ENCODE measurements at places on chromosomes 12 and 14.
A peak's percentile ranks its signal among the peaks of the same experiment; 100 is the strongest.

DNA sequence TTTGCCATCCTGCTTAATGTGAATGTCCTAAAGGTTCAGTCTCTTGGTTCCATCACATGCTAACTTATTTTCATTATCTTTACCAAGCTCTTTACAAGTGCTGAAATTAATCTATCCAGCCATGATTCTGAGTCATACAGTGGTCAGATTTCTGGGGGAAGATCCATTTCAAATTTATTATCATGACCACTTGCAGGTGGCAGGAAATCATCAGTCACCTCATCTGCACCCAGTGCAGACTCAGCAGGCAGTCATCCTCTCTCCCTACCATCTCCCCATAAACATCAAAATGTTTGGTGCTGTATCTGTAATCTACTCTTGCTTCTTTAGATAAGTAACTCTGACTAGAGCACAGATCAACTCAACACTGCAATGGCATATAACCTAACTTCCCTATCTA lies 23.5 kb downstream of the ATG14 start:
- DNase-seq: no peak

DNA sequence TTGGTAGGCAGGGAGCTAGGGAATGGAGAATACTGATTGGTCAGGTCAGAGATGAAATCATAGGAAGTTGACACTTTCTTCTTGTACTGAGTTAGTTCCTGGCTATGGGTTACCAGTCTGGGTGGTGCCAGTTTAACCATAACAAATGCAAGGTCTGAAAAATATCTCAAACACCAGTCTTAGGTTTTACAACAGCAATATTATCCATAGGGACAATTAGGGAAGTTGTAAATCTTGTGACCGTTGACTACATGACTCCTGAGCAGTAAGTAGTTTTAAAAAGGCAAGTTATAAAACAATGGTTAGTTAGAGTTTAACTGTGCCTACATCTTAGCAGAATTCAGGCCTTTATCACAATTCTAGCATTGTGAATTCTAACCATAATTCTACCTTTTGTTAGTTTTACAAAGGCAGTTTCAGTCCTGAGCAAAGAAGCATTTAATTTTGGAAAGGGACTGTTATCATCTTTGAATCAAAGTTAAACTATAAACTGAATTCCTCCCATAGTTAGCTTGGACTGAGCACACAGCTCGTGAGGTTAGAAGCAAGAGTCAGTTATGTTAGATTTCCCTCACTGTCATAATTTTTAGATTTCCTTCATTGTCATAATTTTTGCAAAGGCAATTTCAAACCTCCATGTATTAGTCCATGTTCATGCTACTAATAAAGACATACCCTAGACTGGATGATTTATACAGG lies 19.7 kb upstream of the MON2 start:
- no peak for DNase-seq

DNA sequence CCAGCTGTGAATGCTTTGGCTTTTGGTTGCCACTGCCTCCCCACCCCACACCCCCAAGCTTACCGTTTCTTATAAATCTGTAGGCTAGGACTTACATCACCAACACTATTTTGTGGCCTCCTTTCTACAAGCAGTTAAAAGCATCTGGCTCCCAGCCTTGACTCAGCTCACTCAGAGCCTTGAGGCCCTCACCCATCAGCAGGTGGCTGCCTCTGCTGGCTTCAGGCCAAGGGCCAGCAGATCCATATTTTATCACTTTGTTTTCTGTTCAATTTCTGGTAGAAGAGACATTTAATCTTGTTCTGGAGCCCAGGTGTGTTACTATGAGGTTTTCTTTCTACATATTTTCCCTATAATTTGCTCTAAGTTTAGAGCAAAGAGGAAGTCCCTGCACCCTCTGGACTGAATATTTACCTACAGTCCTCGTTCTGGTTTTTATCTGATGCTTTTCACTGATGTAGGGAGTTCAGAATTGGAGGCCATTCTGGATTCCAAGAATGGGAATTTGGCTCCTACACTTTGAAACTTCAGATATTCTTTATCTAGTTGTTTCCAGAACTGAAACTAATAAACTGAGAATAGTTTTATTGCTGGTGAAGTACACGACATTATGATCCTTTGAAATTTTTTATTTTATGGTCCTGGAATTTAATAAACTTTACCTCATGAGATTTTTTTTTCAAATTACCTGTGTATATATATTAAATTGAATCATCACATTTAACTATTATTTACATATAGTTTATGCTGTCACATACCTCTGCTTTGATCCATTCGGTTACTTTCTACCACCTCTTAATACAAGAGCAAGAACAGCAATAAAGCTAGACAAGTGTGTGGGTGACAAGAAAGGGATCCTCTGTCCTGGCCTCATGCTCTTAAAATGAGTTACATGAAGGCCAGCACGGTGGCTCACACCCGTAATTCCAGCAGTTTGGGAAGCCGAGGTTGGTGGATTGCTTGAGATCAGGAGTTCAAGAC lies 22.2 kb downstream of the PLBD1 start:
- no peak for DNase-seq

DNA sequence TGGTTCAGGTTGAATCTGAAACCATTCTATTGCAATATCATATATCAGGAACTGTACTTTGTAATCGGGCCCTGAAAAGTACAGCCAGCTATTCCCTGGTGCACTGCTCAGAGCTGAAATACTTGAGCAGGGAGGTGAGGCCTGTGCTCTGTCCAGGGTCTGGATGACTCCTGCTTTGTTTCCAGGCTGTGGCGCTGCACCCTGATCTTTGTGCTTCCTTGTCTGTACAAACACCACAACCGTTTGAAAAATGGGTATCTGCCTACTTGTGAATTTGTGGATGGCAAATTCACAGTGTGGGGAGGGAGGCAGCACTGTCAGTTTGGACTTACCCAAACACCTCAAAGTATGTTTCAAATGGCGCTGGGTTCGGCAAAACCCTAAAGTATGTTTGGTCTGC lies 155.4 kb upstream of the FAR2 start:
- no peak for DNase-seq

- DNase-seq: no peak
These were observed 1.1 kb upstream of the TRAF3 start for GRCh38 chr14:102775855-102776760.

DNA sequence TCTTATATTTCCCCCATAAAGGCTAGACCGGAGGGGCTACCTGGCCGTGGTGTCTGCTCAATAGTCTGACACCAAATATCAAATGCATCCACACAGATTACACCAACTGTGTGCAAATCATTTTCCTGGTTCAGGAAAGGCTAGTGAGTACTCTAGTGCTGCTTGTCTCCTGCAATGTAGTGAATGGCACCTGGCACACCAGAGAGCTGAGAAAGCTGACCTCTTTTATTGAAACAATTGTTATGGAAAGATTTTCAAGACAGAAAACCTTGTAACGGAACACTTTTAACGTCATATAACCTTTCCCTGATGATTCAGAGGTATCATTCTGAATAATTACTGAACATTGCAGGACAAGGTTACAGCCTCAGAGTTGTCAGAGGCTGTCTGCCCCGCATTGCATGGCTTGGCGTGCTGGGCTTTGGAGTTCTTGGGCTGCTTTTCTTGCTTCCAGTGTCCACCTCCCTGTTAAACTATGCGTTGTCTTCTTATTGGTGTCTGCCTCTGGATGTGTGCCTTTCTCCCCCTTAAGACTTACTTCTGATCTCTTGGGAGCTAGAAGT lies 40.7 kb upstream of the HDAC7 start:
- DNase-seq: no peak

DNA sequence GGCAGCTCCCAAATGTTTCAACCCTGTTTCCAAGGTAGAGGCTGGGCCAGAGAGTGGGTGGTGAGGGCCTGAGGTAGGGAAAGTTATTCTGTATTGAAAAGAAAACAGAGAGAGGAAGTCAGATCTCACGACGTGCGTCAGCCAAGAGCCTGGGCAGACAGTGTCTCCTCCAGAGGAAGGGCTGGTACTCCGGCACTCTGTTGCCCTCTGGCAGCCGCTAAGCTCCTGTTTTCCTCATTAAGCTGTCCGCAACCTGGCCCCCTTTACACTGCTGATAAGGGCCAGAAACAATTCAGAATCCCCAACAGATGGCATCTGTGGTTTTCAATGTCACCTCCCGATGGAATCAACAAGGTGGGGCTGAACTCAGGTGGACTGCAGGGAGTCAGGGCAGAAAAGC lies 26.0 kb upstream of the LTBP2 start:
- no peak for DNase-seq

GRCh38 chr14:45136399-45136798 lies 669 bp downstream of the FANCM start:
- no peak for DNase-seq

GRCh38 chr12:104668274-104668718 lies 211.5 kb downstream of the CHST11 start:
- no peak for DNase-seq

DNA sequence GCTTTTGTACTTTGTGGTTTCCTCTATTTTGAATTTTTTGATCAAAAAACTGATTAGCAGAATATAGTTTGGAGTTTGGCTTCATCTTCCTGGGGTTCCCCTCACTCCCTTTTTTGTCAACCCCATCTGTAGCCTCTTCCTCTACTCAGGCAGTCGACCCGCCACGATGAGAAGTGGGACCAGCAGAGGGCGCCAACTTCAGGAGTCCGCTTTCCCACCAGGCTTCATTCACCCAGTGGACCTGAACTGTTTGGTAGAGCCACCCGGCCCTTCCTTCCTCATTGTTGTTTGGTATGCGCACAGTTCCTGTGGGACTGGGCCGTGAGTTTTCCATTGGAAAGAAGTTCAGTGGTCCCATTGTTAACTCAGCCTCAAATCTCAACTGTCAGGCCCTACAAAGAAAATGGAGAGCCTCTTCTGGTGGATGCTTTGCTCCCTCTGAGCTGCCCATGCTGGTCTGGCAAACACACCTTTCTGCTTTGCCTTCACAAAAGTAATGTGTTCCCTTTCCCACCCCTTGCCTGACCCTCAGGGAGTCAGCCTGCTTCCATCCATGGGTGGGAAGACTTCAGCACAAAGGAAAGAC lies 21.7 kb downstream of the TMBIM6 start:
- peak; percentile 84 for DNase-seq

GRCh38 chr12:121793838-121794533 lies 498 bp upstream of the RHOF start:
- peak; percentile 86 for DNase-seq

GRCh38 chr12:67271976-67272375 lies 2.8 kb downstream of the CAND1 start:
- no peak for DNase-seq

DNA sequence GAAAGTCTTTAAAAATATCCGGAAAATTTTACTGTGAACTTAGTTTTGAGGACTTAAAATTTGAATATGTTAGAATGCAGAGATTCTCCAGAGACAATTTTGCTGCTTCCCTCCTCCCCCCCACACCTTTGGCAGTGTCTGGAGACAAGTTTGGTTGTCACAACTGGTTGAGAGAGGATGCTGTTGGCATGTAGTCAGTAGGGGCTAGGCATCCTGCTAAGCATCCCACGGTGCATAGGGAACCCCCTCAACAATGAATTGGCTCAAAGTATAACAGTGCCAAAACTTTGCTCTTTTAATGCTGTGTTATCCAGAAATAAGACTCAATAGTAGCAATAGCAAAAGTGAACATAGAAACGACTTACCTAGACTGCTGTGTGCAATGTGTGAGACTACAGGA lies 3.6 kb downstream of the SRSF5 start:
- no peak for DNase-seq

DNA sequence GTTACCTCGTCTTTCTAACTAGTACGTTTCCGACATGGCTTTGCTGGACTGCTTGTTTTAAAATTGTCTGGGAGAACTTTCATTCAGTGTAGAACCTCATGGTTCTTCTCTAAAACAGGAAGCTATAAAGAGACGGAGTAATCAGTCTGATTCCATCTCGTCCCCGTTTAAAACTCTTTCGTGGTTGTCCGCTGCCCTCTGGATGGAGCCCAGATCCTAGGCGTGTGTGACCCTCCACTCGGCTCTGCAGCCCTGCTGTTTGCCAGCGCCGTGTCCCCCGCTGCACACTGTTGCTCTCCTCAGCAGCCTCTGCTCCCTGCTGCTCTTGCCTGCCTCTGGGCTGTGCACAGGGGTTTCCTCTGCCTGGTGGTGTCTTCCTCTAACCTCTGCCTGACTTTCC lies 50.2 kb downstream of the SLC8B1 start:
- DNase-seq: no peak

- peak; percentile 88 for DNase-seq
These were observed 342.7 kb downstream of the CACNA1C start for GRCh38 chr12:2395354-2395977.

- DNase-seq: no peak
These were observed 20.7 kb downstream of the AHNAK2 start for GRCh38 chr14:104957146-104958113.

DNA sequence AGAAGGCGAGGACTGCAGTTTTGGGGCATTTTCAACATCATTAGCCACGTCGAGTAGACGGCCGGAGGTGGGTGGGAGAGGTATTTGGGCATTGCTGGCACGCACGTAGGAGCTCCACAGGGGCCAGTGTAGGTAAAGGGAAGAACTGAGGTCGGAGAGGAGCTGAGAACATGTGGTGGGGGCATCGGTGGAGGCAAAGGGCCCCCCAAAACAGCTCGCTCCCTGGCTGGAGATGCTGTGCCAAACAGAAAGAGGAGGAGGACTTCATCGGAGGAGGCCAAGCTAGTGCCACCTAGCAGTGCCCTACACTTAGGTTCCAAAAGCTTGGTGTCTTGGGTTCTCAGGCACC lies 52.0 kb upstream of the PPP2R5C start:
- DNase-seq: no peak

DNA sequence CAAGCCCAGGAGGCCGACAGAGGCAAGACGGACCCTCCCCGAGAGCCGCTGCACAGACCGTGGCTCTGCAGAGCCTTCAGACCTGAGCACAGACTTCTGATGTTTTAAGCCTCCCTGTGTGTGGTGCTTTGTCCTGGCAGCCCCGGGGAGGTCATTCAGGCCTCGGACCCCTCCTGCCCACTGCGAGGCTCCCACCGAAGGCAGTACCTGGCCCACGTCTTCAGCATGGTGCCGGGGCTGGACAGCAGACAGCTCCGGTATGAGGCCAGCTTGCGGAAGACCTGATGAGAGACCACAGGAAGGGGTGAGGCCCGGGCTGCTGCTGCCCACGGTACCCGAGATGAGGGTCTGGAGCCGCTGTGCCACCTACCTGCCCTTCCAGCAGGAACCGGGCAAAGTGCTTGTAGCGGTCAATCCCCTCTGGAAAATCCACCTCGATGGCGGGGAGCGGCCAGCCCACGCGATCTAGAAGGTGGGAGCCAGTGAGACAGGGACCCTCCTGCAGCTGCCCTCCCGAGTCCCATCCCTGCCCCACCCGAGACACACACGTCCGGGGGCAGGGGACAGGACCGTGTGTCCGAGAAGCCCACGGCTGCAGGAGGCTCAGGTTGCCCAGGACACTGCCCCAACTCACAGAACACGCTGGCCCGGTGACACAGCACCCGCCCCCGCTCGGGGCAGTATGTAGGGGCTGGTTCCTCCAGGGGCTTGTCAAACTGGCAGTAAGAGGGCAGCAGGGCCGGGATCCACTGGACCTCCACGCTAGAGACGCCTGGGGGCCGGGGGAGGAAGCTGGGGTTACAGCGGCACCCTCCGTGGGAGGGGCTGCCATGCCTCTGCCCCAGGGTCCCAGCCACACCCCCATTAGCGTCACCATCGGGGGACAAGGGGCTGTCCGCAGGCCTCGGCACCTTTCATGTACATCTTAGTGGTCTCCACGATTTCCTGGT lies 35.6 kb upstream of the UBC start:
- DNase-seq: peak; percentile 11
